ENCODE measurements at places on chromosomes 5 and 9. TPM values are rescaled to one million over a fixed set of nuclear protein-coding genes. Genes with fewer than 3 reads are reported as not detected.

GRCh38 chr9:88476491-88477271 is 58.3 kb upstream of the NXNL2 start:
- peak; percentile 10 for DNase-seq

GRCh38 chr9:136530461-136531089 is 15.3 kb downstream of the NOTCH1 start:
- no peak for DNase-seq

DNA sequence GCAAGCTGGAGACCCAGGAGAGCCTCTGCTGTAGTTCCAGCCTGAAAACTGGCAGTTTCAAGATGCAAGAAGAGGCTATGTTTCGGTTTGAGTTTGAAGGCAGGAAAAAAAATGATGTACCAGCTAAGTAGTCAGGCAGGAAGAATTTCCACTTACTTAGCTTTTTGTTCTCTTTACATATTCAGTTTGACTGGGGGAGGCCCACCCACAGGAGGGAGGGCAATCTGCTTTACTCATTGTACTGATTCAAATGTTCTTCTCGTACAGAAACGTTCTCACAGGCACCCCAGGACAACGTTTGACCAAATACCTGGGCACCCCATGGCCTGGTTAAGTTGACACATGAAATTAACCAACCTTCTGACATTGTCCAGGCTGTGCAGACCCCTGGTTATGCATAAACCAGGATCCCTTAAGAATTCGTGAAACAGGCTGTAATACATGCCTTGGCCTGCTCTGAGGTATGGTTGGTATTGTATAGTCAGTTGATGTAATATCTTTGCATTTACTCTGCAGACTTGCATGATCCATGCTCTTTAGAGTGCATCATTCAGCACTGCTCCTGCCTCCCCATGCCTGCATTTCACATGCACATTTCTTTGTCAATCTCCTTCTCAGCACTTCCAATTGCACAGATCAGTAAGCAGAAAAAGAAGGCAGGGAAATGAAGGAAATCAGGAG is 687.1 kb downstream of the TAF11L14 start:
- DNase-seq: no peak

- DNase-seq: peak; percentile 27
Observed at GRCh38 chr5:171845857-171846256, 60.2 kb downstream of the SMIM23 start.

The PCDHA7 gene
- 0.25 TPM for polyA plus RNA-seq

- DNase-seq: no peak
Observed at GRCh38 chr9:91833878-91834255, 116.2 kb downstream of the ROR2 start.

The TAF11L10 gene
- polyA plus RNA-seq: not detected

The TSSK1B gene
- not detected for polyA plus RNA-seq

DNA sequence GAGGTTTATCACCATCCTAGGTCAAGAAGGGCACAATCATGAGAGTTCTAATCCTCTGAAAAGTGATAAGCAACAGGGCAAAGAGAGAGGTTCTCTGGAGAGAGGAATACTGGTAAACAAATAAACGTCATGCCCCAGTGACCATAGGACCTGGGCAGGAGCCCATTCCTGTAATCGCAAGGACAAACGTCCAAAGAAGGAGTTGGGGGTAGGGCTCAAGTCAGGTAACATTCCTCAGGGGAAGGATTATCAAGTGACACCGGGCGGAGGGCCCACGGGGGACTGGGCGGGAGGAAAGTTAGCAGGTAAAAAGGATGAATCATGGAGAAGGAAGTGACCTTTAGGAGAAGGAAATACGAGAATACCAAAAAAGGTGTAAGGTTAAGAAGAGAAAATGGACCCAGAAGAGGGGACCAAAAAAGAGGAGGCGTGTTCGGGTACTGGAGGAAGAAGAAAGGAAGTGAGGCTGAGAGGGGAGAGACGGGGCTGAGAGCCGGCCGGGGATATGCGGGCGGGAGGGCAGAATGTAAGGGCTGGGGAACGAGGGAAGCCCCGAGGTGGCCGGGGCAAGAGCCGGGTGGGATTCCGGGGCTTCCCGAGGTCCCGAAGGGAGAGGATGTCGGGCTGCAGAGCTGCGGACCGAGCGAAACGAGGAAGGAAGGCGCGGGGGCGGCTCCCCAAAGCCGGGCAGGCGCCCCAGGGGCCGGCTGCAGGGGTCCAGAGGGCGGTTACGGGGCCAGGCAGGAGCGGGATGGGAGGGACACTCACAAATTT is 583 bp downstream of the DIAPH1 start:
- DNase-seq: peak; percentile 17

GRCh38 chr5:55218967-55219366 is 8.1 kb downstream of the MCIDAS start:
- DNase-seq: no peak

DNA sequence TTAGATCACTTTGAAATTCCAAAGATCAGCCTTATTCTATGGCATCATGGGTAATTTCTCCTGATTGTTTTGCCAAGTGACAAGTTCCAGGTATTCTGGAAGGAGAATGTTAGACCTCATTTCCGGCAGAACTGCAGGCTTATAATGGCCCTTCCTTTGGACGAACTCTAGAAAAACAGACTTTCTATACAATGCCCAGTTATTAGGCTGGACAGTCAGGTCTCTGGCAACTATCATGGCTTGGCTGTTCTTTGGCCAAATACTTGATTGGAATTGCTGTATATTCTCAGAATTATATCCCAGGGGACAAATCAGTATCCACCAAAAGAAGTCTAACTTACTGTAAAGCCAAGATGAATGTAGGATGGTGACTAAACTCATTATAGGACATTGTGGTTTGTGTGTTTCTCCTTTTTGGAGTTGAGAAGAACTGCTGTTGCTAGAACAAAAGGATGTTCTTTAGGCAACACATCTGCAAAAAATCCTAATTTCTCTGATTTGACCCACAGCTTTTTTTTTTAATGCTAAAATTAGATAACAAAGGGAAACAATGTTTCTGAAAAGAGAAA is 69.0 kb downstream of the ADAMTSL1 start:
- no peak for DNase-seq

DNA sequence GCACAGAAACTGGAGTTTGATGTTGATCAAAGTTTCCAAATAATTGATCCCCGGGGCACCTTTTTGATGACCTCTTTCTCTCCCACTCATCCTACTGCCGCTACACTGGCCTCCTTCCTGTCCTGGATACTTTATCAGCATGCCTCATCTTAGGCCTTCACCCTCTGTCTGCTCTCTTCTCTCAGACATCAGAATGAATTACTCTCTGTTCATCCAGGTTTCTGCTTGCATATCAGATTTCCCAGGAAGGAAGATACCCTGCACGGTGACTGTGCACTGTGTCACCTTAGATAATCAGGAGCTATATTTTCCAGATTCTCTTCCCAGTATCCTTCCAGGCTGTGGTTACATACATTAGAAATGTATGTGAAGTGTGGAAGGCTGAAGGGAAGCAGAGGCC is 397.0 kb downstream of the DIRAS2 start:
- DNase-seq: no peak

- peak; percentile 37 for DNase-seq
Observed at GRCh38 chr9:115211413-115212124, 93.6 kb upstream of the TNC start.

DNA sequence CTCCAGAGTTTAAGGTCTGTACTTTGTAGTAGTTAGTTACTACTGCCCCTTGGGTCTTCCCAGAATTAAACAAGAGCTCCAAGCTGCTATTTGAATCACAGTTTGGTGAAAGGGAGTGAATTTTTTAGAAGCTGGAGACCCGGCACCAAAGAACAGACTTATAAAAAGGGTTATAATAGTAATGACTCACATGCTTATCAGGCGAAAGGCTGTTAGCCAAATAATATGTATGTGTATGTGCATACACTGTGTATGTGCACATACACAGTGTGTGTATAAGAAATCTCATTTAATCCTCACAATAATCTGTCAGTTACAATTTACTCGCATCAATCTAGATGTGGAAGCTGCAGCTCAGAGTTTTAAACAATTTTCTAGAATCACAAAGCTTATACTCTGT is 59.5 kb upstream of the ITGA1 start:
- DNase-seq: no peak

The IRX1 gene
- polyA plus RNA-seq: not detected

DNA sequence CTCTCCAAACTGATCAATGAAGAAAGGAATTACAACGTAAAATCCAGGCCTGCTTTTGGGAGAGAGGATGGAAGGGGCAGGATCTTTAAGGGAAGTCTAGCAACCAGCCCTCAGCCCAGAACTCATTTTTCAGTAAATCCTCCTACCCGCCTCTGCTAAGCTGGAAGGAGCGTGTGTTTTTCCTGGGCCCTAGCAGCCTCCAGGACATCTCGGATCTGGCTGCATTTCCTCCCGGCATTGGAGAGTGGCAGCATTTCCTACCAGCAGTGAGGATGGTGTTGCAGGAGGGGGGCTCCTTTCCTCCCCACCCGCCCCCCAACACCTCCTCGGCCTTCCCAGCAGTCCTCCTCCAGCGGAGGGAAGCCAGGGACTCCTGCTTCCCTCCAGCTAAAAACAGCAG is 54.5 kb downstream of the DCP2 start:
- no peak for DNase-seq

The PDZD2 gene
- polyA plus RNA-seq: 6.8 TPM

GRCh38 chr5:172745838-172746237 is 25.2 kb downstream of the DUSP1 start:
- DNase-seq: no peak

DNA sequence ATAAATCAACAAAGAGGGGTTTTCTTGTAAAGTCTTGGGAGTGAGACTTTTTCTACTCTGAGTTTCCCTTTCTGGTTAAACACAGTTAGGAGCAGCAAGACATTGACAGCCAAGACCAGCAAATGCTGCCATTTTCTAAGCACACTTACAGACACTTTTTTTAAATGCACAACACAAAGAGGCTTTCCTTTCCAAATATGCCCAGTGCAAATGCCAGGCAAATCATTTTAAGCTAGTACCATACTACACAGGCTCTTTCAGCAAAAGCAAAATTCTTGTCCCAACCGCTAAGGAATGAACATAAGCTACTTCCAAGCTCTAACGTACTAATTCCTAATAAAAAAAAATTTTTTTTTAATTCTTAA is 68.2 kb downstream of the DENND1A start:
- no peak for DNase-seq

GRCh38 chr5:11822598-11822997 is 81.6 kb downstream of the CTNND2 start:
- no peak for DNase-seq

DNA sequence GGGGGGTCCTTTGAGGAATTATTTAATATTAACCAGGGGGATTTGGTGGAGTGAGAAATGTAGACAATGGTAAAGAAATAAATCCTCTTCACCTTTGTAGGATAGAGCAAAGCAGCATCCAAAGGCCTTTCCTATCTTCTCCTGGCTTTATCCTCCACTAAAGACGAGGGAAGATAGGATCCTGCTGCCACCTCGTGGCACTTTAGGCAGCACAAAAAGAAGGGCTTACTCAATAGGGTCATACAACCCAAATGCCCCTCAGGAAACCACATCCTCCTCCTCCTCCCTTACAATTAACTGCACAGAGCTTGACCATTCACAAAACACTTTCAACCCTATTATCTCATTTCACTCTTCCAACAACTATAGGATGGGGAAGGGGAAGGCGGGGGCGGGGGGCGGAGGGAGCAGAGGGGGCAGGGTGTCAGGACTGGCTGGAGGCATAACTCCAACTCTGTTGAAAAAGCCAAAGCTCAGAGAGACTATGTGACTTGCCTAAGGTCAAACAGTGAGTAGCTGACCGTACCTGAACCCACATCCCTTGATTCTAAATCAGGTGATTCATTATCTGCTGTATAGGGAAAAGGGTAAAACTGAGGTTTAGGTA is 45.4 kb upstream of the MYOT start:
- DNase-seq: peak; percentile 25

DNA sequence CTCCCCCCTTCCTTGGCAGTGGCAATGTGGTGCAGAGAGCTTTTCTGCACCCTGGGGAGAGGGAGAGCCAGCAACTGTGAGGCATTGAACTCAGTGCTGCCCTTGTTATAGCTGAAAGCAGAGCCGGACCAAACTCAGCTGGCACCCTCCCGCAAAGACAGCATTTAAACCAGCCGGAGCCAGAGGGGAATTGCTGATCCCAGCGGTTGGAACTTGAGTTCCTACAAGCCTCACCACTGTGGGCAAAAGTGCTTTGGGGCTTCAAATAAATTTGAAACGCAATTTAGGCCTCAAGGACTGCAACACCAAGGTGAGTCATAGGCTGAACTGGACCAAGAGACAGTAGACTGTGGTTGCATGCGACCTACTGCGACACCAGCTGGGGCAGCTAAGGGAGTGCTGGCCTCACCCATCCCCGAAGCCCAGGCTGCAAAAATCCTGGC is 207.6 kb upstream of the CDKN2B start:
- no peak for DNase-seq

The PCDHA9 gene
- polyA plus RNA-seq: not detected

DNA sequence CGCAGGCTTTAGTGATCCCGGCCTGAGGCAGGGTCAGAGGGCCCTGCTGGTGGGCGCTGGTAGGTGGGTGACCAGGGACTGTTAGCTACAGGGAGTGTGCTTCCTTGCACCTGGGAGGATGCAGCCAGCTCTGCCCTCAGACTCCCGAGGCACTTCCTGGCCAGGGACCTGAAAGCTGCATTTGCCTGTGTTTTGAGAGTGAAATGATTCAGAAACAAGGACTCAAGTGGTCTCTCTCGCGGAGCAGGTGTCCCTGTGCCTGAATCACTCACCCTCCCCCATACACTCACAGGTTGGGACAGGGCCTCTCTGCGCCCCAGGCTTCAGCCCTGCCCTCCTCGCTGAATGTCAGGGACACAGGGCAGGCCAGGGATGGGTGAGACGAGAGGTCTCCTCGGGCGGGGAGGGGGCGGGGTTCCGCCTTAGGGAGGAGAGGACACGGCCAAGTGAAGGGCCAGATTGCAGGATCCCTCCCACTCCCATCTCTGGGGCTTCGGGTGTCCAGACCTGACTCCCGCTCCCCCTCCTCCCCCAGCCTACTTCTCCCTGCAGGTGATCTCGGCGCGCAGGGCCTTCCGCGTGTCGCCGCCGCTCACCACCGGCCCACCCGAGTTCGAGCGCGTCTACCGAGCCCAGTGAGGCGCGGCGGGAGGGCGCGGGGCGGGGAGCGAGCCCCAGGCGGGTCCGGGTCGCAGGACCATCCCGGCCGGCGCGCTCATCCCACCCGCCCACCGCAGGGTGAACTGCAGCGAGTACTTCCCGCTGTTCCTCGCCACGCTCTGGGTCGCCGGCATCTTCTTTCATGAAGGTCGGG is 1.5 kb downstream of the LTC4S start:
- no peak for DNase-seq

- DNase-seq: no peak
Observed at GRCh38 chr9:115000217-115000639, 69.8 kb upstream of the TNFSF8 start.

The ASPN gene
- polyA plus RNA-seq: 0.14 TPM

DNA sequence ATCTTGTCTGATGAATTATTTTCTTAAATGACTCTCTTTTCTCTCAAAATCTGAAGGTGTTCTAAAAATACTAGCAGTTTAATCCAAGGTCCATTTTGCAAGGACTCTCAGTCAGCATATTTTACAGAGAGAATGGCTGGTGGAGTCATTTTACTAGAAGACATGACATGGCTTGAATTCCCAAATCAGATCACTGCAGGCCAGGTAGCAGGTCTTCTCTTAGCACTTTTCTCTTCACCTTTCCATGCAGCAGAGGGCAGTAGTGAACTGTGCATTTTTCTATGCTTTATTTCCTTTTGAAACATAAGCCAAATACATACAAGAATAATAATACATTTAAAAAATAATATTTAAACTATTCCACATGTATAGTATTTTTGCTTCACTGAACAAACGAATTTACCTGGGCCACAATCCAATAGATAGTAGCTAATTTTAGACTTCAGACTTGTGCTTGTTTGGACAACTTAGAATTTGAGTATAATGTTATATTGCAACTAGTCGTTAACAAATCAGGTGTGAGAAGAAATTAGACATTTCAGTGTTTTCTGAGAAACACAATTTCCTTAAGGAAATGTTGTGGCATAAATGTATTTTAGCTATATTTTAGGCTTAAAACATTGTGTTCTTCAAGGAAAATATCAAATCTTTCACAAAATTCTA is 289.4 kb upstream of the DAB2 start:
- DNase-seq: peak; percentile 88

All from brain (organoid and tissue), 16 donors.